Osteocyte (in vitro differentiated cells): ENCODE measurements at places on chromosomes 7 and 10.

GRCh38 chr10:3427347-3427746 is 254.8 kb upstream of the PITRM1 start:
- DNase-seq: no peak

- no peak for DNase-seq
These were observed 5.4 kb downstream of the ATP6V1F start for GRCh38 chr7:128867842-128868623.

GRCh38 chr7:34026481-34027190 is 121.3 kb downstream of the BMPER start:
- DNase-seq: no peak

- DNase-seq: peak; percentile 90
These were observed 14.6 kb downstream of the STX1A start for GRCh38 chr7:73704640-73705550.

DNA sequence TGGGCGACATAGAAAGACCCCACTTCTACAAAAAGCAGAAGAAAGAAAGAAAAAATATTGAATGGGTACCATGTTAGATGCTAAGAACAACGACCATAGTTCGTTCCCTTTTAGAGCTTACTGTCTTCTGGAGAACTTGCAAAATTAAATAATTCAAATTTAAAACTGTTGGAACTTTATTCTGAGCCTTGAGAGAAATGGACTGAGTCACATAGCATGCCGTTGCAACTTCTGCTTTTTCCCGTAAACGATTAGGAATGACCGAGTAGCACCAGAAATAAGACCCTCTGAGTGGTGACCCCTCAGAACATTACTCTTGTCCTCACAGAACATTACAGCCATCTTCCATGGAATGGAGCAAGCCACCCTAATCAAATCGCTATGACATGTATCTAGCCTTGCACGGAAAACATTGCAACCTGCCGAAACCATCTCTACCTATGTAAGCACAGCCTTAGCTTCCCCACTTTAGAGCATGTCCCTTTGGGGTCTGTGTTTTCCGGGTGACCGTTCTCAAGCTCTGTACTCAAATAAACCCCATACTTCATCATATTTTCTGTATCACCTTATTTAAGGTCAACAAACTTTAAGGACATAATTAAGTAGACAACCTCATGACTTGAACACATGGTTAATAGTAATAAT is 179.1 kb downstream of the PRKCQ start:
- DNase-seq: no peak

GRCh38 chr10:127535802-127536515 is 13.2 kb upstream of the NPS start:
- DNase-seq: no peak

- no peak for DNase-seq
These were observed 6.9 kb downstream of the ITPRIP start for GRCh38 chr10:104331208-104331838.
